NCI-H2227 treated with DMSO at 0.1 percent for 48 hours (cell line): ENCODE measurements at places on chromosomes 7 and 10.

DNA sequence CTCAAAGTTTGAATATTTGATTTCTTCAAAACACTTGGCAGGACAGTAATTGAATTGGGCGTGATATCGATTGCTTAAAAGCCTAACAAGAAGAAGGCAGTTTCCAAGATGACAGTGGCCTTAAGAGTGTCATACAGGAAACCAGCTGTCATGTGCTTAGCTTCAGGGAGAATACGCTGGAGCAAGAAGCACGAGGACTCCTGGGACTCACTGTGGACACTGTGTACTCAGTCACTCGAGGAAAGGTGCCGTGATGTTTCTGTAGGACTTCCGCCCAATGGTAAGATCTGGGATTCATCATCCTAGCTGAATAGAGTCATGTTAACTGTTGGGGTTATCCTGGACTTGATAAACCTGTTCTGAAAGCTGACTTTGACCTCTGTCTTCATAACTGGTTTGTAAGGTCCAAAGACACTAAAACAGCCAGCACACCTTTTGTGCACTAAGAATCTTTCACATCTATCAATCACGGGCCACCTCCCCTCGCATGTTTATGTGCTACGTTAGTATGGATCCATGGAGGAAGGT lies 113.5 kb downstream of the CELF2 start:
- DNase-seq, result no peak

GRCh38 chr7:144709066-144709465 lies 126.8 kb downstream of the TPK1 start:
- no peak for DNase-seq

- no peak for DNase-seq
Measured at GRCh38 chr10:119166564-119166963, 1.1 kb upstream of the SFXN4 start.

- DNase-seq, result no peak
Measured at GRCh38 chr7:106421181-106421762, 136.5 kb upstream of the NAMPT start.

GRCh38 chr10:32159264-32159663 lies 103.0 kb upstream of the KIF5B start:
- DNase-seq, result no peak
